ENCODE measurements at places on chromosomes 16 and 17.

- no peak for DNase-seq
Observed at GRCh38 chr16:969508-970385, 1.0 kb downstream of the LMF1 start.

GRCh38 chr16:1546430-1546829 lies 13.0 kb downstream of the TMEM204 start:
- DNase-seq: no peak

GRCh38 chr16:3963203-3963602 lies 82.7 kb upstream of the CREBBP start:
- DNase-seq: no peak

DNA sequence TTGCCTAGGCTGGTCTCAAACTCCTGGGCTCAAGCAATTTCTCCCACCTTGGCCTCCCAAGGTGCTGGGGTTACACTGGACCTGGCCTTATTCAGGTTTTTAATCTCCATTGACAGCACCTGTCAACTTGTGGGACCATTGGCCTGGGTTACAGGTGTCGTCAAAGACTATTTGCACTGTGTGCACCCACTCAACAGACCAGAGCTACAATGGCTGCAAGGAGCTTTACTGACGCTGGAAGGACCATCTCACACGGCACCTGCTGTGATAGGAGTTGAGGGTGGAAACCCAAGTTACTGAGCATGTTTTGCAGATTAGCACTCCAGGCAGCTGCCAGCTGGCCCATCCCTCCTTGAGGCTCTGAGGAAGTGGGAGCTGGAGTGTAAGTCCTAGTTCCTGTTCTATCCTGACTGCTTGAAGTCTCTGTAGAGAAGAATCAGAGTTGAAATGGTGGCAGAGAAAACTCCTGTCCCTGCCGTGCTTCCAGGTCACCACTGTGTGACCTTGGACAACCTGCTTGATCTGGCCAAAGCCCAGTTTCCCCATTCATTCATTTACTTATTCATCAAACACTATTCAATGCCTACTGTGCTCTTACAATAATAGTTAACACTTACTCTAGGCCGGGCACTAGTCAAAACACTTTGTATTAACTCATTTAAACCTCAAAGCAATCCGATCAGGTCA lies 42.4 kb upstream of the LONP2 start:
- no peak for DNase-seq

DNA sequence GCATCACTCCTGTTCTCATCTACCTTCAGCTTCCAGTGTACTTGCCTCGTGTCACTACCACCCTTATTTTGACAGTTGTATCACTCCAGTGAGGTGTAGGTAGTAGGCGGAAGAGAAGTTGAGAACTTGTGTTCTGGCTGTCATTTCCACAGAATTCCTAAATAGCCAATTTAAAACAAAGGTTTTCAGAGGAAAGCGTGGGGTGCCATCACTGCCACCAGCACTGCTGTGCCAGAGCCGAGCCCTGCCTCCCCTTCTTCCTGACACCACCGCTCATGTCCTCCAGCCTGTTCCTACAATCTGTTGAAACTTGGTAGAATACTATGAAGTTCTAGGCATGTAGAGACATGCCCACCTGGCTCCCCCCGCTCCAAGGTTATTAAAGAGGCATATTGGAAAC lies 215.8 kb downstream of the TANC2 start:
- no peak for DNase-seq

DNA sequence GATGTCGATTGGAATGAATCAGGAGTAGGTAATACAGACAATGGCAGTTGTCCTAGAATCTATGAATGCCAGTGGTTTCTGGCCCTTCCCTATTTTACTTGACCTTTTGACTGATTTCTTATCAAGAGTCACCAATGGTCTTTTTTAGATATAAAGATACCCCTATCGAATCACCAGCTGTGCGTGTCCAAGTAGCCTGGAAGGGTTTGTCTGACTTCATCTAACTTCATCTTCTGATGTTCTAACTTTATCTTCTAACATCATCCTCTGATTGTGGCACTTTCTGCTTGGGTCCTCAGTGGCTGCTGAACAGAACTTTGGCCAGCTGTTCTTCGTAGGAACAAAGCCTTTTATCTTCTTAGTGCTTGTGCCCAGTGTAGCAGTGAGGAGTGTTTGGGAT lies 129.7 kb downstream of the MSI2 start:
- DNase-seq: no peak

- DNase-seq: no peak
Observed at GRCh38 chr17:39139161-39139511, 12.3 kb downstream of the PLXDC1 start.

DNA sequence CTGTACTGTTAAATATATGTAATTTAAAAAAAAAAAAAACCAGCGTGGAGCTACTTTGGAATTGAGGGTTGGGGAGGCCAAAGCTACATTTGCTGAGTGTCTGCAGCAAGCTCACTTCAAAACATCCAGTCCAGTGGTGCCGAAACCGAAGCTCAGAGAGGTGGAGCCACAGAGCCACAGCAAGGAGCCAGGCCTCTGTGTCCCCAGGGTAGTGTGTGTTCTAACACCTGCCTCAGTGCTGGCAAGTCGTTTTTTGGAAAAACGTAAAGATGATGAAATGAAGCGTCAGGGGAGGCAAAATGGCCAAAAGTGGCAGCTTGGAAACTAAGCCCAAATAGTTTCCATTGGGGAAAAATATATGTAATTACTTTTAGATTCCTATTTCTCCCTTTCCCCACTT lies 36.1 kb upstream of the MRC2 start:
- DNase-seq: no peak

- no peak for DNase-seq
Observed at GRCh38 chr16:29993903-29994599, 1.4 kb downstream of the HIRIP3 start.

- no peak for DNase-seq
Observed at GRCh38 chr17:59335685-59336084, 4.2 kb downstream of the YPEL2 start.

DNA sequence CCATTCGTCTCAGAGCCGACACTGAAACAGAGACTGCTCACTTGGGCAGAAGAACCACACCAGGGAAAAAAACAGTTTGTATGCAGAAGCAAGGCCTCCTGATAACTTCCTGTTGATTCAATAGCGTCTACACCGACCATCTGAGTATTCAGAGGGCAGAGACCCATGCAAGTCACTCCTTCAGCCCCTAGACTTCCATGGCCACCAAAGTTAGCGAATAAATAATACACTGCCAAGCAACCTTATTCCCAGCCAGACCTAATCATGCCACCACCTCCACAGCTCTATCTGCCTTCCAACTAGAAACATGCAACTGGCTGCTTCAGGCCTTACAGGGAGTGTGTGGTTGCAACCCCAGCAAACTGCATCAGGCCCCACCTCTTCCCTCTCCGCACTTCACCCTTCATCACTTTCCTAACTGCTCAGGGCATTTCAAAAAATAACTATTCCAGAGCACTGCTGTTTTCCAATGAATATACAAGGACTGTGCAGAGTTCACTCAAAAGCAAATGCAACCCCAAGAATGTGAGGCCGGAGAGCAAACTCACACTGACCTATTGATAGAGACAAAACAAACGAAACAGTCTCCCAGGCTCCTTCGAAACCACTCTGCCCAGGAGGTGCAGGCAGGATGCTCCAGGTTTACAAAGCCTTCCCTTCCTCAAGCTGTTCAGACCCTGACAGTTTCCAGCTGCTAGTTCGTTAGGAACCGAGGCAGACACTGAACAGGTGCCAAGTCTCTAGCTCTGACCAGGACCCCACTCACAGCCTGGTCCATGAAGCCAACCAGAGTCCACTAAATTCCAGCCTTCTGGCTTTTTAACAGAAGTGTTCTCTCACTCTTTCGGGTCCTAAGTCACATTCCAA lies 3.6 kb downstream of the USP7 start:
- peak; percentile 59 for DNase-seq

DNA sequence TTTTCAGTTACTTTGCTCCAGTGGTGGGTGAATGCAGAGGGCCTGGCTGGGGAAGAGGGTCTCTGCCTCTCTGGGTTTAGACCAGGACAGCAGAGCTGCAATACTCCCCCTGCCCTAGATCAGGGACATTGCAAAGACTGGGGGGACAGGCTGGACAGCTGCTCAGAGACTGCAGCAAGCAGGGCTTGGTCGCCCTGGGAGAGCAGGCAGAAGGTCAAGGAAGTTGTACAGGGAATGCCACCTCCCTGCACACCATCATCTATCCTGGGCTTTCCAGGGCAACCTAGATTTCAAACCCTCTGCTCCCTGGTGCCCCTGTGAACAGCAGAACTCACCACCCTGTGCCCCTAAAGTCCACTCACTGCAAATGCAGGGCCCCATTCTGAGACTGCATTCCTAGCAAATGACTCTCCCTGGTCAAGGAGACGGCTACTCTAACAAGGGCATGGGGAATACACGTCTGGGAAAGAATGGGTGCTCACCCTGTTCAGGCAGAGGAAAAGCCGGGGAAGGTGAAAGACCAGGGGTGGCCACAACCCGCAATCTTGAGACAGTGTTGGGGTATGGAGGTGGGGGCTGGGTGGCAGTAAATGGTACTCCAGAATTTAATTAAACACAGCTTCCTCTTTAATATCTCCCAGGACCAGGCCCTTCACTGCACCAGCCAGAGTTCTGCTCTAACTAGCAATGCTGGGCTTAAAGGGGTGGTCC lies 1.0 kb downstream of the KIFC3 start:
- no peak for DNase-seq

GRCh38 chr16:81813648-81814047 lies 34.6 kb downstream of the PLCG2 start:
- DNase-seq: no peak

GRCh38 chr16:60405286-60405685 lies 1631.0 kb downstream of the CDH8 start:
- DNase-seq: no peak

- DNase-seq: no peak
Observed at GRCh38 chr17:72671016-72671415, 421.5 kb downstream of the SLC39A11 start.

DNA sequence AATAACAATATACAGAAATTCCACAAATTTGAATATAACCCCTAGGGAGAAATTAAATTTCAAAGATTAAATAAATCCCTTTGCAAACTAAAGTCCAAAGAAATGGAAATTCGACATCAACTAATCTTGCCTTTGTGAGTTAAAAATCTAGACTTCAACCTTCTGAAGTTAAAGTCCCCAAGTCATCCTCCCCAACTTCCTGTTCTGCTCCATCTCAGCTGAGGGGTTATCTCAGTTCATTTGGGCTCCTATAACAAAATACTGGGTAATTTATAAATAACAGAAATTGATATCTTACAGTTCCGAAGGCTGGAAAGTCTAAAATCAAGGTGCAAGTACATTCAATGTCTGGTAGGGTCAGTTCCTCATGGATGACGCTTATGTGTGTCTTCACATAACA lies 22.8 kb upstream of the KDM6B start:
- no peak for DNase-seq

DNA sequence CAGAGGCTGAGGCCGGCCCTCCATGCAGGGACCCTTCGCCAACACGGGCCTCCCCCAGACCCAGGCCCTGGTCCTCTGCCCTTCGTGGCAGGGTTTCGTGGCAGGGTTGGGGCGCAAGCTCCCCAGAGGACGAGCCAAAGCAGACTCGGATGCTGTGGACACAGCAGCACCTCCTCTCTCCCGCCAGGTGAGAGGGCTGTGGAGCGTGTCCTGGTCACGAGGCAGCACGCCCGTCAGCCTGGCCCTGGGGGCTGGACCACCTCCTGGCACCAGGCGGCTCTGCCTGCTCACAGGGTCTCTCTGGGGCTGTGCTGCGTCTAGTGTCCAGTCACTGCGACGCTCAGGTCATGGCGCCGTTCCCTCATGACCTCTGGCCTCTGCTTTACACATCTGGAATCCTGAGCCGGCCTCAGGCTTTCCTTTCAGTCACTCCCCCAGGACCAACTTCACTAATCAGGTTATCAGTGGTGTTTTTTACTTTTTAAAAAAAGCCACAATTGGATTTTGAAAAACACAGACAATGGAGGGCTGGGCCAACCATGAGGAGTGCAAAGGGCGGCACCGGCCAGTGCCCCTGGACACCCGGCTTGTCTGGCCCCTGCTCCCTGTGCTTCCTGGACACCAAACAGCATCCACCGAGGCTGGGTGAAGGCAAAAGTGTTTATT lies 5.4 kb downstream of the NDUFAF8 start:
- no peak for DNase-seq

Data from activated CD8-positive, alpha-beta memory T cell treated with anti-CD3 and anti-CD28 coated beads, Interleukin-2, amount 10 ng/mL, durations not matched to agents 7 days and 5 days (primary cell).